ENCODE measurements at places on chromosomes 6 and 20.

DNA sequence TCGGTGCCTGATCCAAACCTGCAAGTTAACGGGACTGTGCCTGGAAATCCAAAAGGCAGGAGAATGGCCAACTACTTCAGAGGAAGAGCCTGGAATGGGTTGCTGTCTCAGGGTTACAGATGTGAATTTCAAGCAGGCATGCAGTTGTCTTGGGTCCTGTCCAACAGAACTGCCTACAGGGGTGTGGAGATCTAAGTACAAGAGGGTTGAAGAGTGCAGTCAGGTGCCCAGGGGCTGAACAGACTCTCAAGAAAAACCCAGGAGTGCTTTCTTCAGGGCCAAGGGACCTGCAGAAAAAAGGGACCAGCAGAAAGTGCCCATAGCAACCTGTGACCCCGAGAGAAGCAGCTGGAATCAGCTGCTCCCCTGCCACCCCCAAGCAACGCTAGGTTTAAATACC, 71.0 kb downstream of the PREP start:
- DNase-seq = no peak

DNA sequence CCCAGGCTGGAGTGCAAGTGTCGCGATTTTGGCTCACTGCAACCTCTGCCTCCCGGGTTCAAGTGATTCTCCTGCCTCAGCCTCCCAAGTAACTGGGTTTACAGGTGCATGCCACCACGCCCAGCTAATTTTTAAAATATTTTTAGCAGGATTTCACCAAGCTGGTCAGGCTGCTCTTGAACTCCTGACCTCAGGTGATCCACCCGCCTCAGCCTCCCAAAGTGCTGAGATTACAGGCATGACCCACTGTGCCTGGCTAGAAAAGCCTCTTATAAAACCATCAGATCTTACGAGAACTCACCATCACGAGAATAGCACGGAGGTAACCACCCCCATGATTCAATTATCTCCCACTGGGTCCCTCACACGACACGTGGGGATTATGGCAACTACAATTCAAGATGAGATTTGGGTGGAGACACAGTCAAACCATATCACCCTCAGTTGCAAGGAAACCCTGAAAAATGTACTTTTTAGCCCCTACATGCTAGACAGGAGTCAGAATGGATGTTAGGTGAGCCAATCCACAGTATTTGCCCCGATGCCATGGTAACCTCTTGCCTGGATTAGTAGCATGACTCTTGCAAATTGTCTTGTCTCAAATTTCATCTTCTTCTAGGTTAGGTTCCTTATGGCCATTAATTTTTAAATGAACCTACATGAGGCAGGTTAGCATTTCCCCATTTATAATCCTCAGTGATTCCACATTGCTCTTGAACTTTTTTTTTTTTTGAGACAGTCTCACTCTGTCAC, 17.1 kb upstream of the SASH1 start:
- no peak for DNase-seq

DNA sequence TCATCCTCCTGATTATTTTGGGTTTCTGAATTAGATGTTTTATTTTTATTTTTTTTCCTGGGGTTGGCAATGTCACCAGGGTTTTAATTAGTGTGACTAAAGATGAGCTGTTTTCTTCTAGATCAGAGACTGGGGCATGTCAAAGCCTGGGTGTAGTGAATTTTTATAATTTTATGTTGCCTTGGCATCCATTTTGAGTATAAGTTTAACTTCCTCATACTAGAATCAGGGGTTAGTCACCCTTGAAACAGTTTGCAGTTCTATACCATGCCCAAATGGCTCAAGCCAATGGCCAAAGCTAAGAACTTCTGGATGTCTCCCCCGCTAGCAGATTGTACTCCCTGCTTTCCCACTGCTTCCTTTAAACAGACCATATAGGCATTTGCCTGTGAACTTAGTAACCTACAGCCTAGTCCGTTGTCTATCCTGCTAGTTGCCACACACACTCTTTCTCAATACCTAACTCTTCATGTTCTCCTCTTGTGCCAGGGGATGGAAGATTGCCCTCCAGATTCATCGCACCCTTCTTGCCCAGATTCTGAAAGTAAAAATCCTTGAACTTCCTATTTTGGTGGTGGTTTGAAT, 54.5 kb downstream of the KIAA0408 start:
- no peak for DNase-seq

DNA sequence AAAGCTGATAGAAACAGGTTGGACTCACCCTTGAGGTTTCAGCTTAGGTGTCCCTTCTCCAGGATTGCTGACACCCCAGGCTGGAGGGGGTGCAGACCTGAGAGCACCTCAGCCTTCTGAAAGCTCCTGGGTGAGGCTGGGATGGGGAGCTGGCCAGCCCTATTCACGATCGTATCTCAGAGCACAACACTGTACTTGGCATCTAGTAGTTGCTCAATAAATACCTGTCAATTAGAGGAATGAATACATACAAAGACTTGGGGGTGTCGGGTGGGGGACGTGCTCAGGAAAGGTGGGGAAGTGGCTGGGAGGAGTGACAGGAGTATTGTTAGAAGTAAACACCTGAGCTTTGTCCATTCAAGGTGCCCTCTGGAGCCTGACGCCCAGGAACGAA, 61.7 kb downstream of the SLC2A10 start:
- DNase-seq = no peak

DNA sequence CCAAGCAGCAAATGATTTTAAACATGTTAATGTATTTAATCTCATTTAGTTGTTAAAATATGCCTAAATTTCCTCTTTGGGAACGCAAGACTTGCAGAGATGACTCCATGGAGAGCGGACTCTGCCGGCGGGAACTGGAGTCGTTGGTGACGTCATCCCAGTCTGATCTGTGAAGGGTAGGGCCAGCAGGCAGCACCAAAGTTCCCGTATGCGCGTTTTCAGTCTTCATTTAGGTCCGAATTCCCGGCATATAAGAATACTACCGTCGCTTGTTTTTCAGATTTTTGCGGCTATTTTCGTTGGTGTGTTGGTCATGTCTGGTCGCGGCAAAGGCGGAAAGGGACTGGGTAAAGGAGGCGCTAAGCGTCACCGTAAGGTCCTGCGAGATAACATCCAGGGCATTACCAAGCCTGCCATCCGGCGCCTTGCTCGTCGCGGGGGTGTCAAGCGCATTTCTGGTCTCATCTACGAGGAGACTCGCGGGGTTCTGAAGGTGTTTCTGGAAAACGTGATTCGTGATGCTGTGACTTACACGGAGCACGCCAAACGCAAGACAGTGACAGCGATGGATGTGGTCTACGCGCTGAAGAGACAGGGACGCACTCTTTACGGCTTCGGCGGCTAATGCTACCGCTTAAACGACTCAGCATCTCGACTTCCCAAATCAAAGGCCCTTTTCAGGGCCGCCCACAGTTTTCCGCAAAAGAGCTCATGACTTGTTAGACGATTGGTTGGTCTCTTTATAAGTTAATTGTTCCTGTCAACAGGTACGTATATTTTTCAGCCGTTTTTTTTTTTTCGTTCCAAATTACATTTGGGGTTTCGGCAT, 117.3 kb downstream of the HFE start:
- DNase-seq = peak; percentile 79

GRCh38 chr6:109706513-109706912, 15.4 kb downstream of the FIG4 start:
- DNase-seq = no peak

DNA sequence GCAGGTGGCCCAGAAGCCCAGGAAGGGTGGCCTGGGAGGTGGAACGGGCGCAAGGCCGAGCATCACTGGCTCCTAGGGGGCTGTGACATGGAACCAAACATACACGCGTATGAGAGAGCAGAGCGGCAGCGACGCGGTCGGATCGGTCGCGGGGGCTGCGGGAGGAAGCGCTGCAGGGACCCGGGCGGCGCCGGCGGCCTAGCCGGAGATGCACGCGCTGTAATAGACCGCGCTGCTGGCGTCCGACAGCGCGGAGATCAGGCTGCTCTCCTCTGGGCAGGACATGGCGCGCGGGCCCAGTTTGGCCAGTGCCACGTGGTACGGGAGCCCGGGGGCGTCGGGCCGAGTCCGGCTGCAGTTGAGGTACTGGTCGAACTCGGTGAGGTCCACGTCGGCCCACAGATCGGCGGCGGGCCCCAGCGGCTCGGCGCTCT, 1.5 kb downstream of the SOX18 start:
- no peak for DNase-seq

DNA sequence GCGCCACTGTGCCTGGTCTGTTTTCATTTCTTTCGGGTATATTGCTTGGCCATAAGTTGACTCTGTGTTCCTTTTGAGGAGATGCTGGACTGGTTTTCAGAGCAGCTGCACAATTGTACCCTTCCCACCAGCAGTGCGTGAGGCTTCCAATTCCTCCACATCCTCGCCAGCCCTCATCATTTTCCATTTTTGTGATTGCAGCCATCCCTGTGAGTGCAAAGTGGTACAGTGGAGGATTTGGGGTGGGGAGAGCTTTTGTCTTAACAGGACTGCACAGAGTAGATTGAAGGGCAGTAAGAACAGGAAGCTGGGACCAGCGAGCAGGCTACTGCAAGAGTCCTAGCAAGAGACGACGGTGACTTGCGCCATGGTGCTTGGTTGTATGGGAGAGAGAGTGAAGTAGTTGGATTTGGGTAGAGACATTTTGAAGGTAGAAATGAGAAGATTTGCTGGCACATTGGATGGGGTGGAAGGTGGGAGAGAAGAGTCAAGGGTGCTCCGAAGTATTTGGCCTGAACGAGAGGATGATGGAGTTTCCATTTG, 18.3 kb downstream of the BCAS4 start:
- DNase-seq = no peak

GRCh38 chr20:45818239-45818638, 5.8 kb downstream of the UBE2C start:
- DNase-seq = no peak

DNA sequence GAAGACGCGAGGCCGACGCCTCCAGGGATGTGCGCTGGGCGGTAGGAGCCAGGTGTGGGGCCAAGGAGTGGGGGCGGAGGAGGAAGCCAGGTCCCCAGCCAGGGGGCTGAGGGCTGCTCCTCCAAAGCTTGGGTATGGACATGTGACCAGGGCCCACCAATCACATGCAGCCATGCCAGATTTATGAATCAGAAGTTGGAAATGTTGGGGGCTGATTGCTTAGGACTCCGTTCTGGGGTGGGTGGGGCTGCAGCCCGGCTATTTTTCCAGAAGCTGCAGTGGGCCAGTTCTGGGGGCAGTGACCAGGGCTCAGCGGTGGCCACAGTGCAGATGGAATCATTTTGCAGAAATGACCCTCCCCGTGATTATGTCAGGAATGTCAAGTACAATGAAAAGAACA, 96.0 kb downstream of the CEBPB start:
- DNase-seq = peak; percentile 14

DNA sequence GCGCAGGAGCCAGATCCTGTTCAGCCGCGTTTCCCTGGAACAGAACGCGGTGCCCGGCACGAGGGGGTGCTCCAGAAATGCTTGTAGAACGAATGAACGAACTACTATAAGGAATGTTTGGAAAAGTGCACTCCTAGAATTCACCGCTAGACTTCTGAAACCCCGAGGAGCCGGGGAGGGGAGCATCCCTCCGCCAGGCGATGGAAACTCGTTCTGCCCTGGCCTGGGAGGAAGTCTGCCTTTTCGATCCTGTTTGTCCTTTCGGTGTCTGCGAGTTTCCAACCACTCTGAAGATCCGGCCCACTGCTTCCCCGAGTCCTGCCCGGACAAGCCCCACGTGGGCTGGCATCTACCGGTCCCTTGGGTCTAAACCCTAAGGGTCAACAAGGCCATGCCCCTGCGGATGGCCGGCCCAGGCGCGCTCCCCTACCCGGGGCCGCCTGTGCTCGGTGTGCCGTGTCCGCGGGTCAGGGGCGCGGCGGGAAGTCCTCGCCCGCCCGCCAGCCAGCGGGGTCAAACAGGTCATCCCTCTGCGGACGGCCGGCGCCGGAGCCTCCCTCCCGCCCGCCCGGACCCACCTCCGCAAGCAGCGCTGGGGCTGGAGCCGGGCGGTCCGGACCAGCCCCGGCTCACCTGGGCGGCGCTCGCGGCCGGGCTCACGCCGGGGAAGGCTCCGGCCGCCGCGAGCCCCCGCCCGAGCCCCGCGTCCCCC, 526 bp downstream of the SULF2 start:
- DNase-seq = no peak

DNA sequence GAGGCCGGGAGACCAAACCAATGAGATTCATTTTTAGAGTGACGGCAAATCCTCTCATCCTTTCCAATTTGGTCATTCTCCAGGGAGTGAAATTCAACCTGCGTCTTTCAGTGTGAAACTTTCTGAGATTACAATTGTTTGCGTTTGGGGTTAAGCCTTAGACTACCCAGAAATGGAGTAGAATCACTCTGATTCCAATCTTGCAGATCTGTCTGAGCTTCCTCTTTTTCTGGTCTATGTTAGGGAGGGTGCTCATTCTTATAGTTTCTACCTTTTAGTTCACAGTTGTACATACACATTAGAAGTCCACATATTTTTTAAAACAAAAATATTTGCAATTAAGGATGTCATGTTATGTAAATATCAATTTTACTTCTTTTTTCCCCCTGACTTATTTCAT, 183.0 kb upstream of the PHACTR1 start:
- no peak for DNase-seq

DNA sequence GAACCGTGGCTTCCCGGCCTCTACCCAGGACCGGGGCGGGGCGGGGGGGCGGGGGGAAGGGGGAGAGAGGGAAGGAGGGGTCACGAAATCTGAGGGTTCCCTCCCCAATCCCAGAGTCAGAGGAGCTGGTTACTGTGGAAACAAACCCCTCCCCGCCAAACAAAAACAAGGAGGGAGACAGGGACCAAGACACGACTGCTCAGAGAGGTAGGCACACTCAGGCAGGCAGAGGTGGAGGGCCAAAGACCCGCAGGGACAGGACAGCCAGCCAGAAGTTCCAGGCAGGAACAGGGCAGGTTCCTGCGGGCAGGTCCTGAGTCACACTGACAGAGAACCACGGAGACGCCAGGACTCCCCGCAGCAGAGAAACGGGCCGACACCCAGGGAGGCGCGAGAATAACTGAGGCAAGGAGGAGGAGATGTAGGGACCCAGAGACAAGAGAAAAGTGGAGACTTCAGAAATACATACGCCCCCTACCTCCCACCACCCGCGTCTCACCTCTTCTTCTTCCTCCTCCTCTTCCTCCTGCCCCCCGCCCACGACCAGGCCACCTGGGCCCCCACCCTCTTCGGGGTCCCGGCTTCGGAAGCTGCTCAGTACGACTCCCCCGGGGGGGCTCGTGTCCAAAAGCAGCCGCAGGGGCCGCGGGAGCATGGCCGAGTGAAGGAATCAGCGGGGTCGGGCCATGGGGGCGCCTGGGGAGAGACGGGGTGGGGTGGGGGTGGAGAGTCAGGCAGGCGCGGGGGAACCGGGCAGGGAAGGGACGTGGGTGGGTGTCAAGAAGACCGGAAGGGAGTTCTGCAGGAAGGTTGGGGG, 578 bp downstream of the RGL2 start:
- DNase-seq = peak; percentile 60

GRCh38 chr20:53050338-53050737, 78.2 kb downstream of the TSHZ2 start:
- peak; percentile 20 for DNase-seq
